NCI-H1436 (cell line): ENCODE measurements at places on chromosomes 6 and 20.

GRCh38 chr6:31829633-31830283 is 2.2 kb downstream of the HSPA1B start:
- peak; percentile 43 for DNase-seq

DNA sequence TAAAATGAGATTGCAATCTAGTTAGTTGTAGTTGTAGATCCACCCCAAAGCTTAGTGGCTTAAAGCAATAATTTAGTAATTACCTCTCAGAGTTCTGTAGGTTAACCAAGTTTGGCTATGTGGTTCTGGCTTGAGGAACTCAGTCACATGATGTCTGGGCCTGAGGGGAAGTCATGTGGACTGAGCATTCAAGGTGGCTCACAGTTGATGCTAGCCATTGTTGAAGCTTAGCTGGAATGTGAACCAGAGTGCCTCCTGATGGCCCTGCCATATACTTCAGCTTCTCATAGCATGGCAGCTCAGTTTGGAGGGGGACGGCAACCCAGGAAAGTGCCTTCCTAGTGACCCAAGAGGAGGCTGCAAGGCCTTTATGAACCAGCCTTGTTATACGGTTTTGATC is 263.2 kb upstream of the RNF217 start:
- no peak for DNase-seq

GRCh38 chr6:135647521-135647920 is 150.0 kb upstream of the AHI1 start:
- no peak for DNase-seq

- DNase-seq, result no peak
Measured at GRCh38 chr6:25449774-25450173, 170.6 kb downstream of the CARMIL1 start.

GRCh38 chr20:58547623-58548475 is 32.6 kb upstream of the APCDD1L start:
- DNase-seq, result no peak

GRCh38 chr20:50575865-50576720 is 65.9 kb downstream of the PTPN1 start:
- DNase-seq, result no peak

GRCh38 chr6:24117021-24117420 is 9.0 kb upstream of the NRSN1 start:
- no peak for DNase-seq

GRCh38 chr20:45410887-45411286 is 2.8 kb downstream of the DBNDD2 start:
- DNase-seq, result no peak

- DNase-seq, result no peak
Measured at GRCh38 chr20:54629632-54630031, 154.2 kb downstream of the DOK5 start.

DNA sequence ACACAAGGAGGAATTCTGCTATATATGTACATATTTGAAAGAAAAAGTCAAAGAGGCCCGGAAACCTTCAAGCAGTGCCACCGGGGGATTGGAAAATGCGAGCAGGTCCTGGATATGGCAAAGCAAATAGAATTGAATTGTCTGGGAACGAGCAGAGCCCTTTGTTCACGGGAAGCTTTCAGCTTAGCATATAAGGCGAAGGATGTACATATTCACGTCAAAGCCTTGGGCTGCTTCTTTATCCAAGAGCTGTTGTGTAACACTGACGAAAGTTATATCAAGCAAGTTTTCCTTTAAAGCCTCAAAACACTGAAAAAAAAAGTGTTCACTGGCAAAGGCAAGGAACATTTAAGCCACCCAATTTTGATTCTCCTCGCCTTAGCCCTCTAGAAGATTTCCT is 171.0 kb downstream of the GPX5 start:
- DNase-seq, result no peak
